ENCODE measurements at places on chromosomes 1 and 21.

DNA sequence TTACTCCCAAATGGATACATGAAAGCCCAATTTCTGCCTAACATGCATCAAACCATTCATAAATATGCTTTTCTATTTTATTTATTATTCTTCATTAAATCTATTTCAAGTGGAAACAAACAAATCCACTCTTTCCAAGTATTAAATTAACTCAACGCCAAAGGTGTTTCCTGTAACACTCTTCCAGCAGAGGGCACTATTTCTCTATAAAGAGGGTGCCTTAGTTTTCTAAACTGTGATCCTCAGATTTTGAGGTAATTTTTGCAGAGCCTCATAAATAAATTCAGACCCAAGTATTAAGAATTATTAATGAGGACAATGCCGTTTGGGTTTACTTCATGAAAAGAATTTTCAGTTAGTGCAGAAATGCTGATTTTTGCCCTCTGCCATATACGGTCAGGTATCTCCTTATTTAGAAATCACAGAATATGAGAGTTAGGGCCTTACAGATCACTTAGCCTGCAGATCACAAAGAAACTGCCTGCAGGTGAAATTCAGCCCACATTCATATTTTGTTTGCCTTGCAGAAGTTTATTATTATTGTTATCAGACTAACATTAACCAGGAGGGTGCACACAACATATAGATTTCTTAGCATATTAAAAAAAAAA, 40.1 kb upstream of the MYSM1 start:
- DNase-seq = no peak

- DNase-seq = peak; percentile 18
Measured at GRCh38 chr1:40078512-40079333, 18.3 kb downstream of the PPT1 start.

DNA sequence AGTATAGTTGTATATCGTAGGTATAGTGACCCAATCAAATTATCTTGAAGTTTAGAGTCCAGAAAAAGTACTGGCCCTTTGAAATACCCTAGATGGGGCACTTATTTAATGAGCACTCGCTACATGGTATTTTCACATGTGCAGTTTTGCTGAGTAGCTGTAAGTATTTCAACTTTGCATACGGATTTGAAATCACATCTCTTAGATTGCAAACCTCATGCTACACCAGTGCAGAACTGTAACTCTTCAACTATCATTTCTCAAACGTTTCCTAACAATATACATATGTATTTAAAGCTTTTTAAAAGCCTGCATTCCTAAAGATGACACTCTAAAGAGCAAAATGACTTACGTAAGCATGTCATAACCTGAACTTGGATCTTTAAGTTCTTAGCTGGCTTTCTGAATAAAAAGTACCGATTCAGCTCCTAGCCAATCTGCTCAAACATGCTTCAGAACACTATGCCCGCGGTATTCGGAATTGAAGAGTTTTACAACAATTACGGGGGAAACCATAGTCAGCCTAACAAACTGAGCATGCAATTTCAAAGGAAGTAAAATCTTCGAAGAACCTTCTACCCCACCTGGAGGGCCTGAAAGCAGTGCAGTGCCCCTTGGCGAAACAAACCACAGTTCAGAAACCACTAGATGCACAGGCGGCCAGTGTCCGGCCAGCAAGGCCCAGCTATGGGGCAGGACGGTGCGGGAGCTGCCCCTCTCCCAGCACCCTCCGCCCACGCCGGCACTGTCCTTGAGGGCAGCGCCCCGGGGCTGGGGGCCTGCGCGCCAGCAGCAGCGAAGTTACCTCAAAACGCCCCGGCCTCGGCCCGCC, 863 bp downstream of the FH start:
- no peak for DNase-seq

DNA sequence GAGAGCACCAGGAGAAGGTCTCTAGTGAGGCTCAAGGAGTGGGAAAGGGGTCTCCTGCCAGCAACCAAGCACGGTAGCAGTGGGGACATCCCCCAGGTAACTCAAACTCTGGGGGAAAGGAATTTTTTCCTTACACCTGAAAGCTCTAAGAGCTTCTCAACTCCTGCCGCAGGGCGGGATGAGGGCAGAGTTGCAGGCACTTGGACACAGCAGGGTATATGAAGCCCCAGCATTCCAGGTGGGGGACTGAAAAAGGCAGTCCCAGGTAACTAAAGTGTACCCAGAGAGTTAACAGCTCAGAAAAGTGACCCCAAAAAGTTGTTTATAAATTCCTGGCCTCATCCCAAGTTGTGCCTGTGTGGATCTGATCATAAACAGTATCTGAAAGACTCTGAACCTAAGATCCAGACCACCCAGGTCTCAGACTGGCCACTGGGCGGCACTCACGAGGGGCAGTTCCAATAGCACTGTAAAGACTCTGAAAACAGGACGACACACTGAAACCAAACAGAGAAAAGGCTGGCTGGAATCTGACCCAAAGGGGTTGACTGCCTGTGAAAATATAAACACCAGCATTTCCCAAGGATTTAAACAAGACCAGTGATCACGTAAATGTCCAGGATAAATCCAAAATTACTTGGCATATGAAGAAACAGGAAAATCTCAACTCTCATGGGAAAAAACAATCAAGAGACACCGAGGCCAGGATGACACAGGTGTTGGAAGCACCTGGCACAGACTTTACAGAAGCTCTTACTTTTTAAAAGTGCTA, 47.5 kb downstream of the HSF2BP start:
- DNase-seq = no peak

- no peak for DNase-seq
Measured at GRCh38 chr1:97814121-97814520, 106.7 kb downstream of the DPYD start.

- DNase-seq = no peak
Measured at GRCh38 chr1:36528361-36529349, 45.9 kb upstream of the CSF3R start.

- DNase-seq = no peak
Measured at GRCh38 chr21:43919871-43920801, 55.1 kb downstream of the AGPAT3 start.

All from activated T-helper 1 cell treated with anti-CD3 and anti-CD28 coated beads, Interleukin-2, amount 50 U/mL, for 16 hours (primary cell).